Fibroblast of lung (primary cell): ENCODE measurements at places on chromosomes 16 and 17. TPM values are rescaled to one million over a fixed set of nuclear protein-coding genes. Genes with fewer than 3 reads are reported as not detected.
A peak's percentile ranks its signal among the peaks of the same experiment; 100 is the strongest.

The WDR81 gene
- total RNA-seq: 26.2 and 31.5 TPM in 2 replicates

The SLC16A3 gene
- 99.4 and 107 TPM in 2 replicates for total RNA-seq

DNA sequence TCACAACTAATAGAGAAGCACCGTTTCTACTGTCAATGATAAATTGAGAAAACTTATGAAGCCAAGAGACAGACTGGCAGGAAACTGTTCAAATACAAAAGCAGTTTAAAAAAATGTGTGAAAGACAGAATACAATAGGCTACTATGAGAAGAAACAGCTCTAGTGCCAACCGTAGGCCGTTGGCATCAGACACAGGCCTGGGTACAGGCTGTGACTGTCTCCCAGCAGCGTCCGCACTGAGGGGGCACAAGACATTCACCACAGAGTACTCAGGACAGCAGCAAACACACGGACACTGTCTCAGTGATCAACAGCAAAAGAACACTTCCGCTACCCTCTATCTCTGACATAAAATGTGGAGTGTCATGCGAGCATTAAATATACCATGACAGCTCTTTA, 7.8 kb upstream of the C1QBP start:
- H3K27ac ChIP-seq: no peak overlapping the region
- DNase-seq: no peak
- H3K4me3 ChIP-seq: no peak overlapping the region
- no peaks in the 10 kb centered on the region for H3K4me1 ChIP-seq
- peaks cover 9% of the 10 kb centered on the region for H3K36me3 ChIP-seq

GRCh38 chr17:19333736-19334290, 28.7 kb downstream of the B9D1 start:
- no peak for DNase-seq
- H3K27me3 ChIP-seq: no peaks in the 10 kb centered on the region
- peaks cover 13% of the 10 kb centered on the region for H3K36me3 ChIP-seq
- H3K27ac ChIP-seq: no peak overlapping the region
- no peak overlapping the region for H3K4me3 ChIP-seq

GRCh38 chr16:85528528-85529387, 84.4 kb upstream of the GSE1 start:
- H3K4me3 ChIP-seq: no peak overlapping the region
- no peaks in the 10 kb centered on the region for H3K4me1 ChIP-seq
- DNase-seq: no peak
- no peaks in the 10 kb centered on the region for H3K36me3 ChIP-seq
- H3K27ac ChIP-seq: no peak overlapping the region

DNA sequence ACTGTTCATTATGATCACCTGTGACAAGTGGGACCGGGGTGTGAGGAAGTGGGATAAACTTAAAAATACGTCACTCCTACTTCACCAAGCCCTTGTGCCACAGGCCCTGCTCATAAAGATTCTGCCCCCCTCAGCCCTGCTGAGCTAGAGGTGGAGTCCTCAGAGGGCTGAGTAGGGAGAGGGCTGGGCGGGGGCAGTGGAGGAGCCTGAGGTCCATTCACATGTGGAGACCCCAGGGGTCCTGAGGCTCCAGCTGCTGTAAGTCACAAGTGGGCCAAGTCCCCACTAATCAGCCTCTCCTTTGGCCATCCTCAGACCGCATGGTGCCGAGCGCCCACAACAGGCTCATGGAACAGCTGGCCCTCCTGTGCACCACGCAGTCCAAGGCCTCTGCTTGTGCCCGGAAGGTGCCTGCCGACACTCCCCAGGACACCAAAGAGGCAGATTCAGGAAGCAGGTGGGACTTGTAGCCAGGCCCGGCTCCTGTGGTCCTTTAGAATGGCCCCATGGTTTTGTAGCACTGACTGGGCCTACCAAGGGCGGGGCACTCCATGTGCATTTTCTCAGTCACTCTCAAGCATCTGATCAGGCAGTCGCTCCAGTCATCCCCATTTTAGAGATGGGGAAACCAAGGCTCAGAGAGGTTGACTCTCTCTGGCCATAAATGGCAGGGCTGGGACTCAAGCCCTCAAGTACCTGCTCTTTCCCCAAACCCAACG, 10.4 kb downstream of the DNAAF8 start:
- H3K27me3 ChIP-seq: no peaks in the 10 kb centered on the region
- H3K36me3 ChIP-seq: no peaks in the 10 kb centered on the region
- no peak overlapping the region for H3K27ac ChIP-seq
- no peak overlapping the region for H3K4me3 ChIP-seq

The CMIP gene
- 2.8 and 5.1 TPM in 2 replicates for total RNA-seq

The RAC3 gene
- total RNA-seq: 5.6 and 6.6 TPM in 2 replicates

The NAA60 gene
- 9.2 and 12.6 TPM in 2 replicates for total RNA-seq

DNA sequence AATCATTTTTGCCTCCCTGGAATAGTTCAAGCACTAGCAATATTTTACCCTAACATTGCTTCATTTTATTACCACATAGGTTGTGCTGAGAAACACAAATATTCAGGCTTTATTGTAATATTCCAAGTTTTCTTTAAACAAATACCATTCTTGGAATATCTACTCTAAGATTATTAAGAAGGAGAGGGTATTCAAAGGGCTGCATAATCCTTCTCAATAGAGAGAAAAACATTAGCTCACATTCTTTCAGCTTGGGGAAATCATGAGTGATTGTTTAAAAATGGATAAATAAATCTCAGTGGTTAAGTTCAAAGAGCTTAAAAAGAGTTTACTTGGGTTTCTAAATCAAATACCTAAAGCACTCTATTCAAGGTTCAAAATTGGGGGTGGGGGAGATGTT, 111.9 kb upstream of the CORO6 start:
- DNase-seq: no peak
- H3K36me3 ChIP-seq: no peaks in the 10 kb centered on the region
- no peak overlapping the region for H3K27ac ChIP-seq
- H3K4me3 ChIP-seq: no peak overlapping the region

GRCh38 chr17:44376124-44376523, 12.5 kb upstream of the FAM171A2 start:
- no peak overlapping the region for H3K4me3 ChIP-seq
- DNase-seq: no peak
- H3K4me1 ChIP-seq: no peaks in the 10 kb centered on the region
- no peak overlapping the region for H3K27ac ChIP-seq
- no peaks in the 10 kb centered on the region for H3K36me3 ChIP-seq

GRCh38 chr17:58641887-58642311, 49.9 kb downstream of the TEX14 start:
- DNase-seq: no peak
- no peaks in the 10 kb centered on the region for H3K27me3 ChIP-seq
- H3K4me1 ChIP-seq: no peaks in the 10 kb centered on the region
- H3K4me3 ChIP-seq: no peak overlapping the region
- H3K27ac ChIP-seq: no peak overlapping the region
- H3K36me3 ChIP-seq: no peaks in the 10 kb centered on the region

The CXCL16 gene
- total RNA-seq: 0.83 and 4.1 TPM in 2 replicates

The PIRT gene
- total RNA-seq: not detected in 2 replicates

The KRT40 gene
- not detected in 2 replicates for total RNA-seq

The C17orf100 gene
- total RNA-seq: 0.26 and 0.33 TPM in 2 replicates

- no peaks in the 10 kb centered on the region for H3K4me1 ChIP-seq
- H3K27ac ChIP-seq: no peak overlapping the region
- DNase-seq: no peak
- no peaks in the 10 kb centered on the region for H3K36me3 ChIP-seq
- H3K27me3 ChIP-seq: no peaks in the 10 kb centered on the region
Observed at GRCh38 chr17:74604200-74604599, 12.1 kb upstream of the CD300LD start.

The KREMEN2 gene
- total RNA-seq: not detected in 2 replicates

- peaks cover 5% of the 10 kb centered on the region for H3K27me3 ChIP-seq
- no peak for DNase-seq
- H3K36me3 ChIP-seq: no peaks in the 10 kb centered on the region
- H3K4me3 ChIP-seq: no peak overlapping the region
- no peak overlapping the region for H3K27ac ChIP-seq
Observed at GRCh38 chr17:74194682-74195081, 8.8 kb upstream of the RPL38 start.

DNA sequence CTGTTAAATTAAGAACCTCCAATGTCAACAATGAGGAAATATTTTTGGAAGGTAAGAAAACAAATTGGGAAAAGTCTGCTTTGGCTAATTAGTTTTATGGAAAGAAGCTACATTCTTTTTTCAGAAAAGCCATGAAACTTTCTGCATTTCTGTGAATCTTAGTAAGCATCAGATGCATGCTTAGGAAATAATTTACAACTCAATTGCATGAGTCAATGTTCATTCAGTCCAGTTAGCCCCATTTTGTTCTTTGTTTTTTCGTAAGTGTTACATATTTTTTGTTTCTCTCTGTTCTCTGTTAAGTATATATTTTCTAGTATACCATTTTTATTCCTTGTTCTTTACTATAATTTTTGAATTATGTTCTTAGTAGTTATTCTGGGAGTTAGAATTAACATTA, 195.2 kb upstream of the KIF2B start:
- peak; percentile 80 for DNase-seq
- H3K4me3 ChIP-seq: no peak overlapping the region
- H3K27ac ChIP-seq: peak overlapping the region; percentile 64
- H3K27me3 ChIP-seq: no peaks in the 10 kb centered on the region
- peaks cover 4% of the 10 kb centered on the region for H3K4me1 ChIP-seq

GRCh38 chr17:40528692-40529417, 27.4 kb upstream of the TNS4 start:
- no peak overlapping the region for H3K27ac ChIP-seq
- H3K36me3 ChIP-seq: no peaks in the 10 kb centered on the region
- DNase-seq: no peak
- H3K4me1 ChIP-seq: peaks cover 10% of the 10 kb centered on the region
- no peaks in the 10 kb centered on the region for H3K27me3 ChIP-seq
- H3K4me3 ChIP-seq: no peak overlapping the region
